ENCODE measurements at places on chromosomes 6 and 20.

- peak; percentile 10 for DNase-seq
Measured at GRCh38 chr6:43575105-43575771, 600 bp downstream of the XPO5 start.

GRCh38 chr6:45156075-45156474 lies 172.1 kb upstream of the RUNX2 start:
- DNase-seq, result no peak

DNA sequence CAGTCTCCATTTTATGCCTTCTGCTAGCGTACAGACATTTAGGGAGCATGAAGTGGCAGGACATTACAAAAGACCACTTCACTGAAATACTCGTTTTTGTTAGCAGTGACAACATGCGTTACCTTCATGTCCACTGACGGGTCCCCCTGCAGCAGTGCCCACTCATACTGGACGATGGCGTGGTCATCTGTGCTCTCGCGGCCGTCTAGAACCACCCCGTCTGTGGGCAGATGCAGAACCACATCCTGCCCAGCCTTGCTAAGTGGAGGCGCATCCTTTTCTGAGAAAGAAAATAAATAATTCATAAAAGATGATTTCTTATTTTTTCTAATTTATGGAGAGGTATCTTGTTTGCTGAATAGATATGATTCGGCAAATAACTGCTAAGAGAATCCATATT lies 11.3 kb downstream of the LRP11 start:
- DNase-seq, result no peak

DNA sequence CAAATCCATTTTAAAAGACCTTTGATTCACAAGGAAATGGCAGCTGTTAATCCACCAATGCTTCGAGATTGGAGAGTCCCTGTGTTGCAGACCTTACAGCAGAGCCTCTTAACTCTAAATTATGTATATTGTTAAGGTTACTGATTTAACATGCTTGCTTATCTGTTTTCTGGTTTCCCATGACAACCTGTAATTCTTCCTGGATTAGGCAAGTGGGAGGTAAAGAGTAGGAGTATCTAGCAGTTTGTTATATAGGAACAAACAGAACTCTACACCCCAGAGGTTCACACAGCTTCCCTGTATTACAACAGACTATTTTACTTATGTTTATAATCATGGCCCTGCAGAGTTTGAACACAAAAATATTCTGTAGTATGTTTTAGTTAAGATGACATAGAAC lies 39.5 kb downstream of the NKX2-4 start:
- peak; percentile 5 for DNase-seq

- DNase-seq, result no peak
Measured at GRCh38 chr6:104229057-104229456, 630.7 kb downstream of the HACE1 start.

DNA sequence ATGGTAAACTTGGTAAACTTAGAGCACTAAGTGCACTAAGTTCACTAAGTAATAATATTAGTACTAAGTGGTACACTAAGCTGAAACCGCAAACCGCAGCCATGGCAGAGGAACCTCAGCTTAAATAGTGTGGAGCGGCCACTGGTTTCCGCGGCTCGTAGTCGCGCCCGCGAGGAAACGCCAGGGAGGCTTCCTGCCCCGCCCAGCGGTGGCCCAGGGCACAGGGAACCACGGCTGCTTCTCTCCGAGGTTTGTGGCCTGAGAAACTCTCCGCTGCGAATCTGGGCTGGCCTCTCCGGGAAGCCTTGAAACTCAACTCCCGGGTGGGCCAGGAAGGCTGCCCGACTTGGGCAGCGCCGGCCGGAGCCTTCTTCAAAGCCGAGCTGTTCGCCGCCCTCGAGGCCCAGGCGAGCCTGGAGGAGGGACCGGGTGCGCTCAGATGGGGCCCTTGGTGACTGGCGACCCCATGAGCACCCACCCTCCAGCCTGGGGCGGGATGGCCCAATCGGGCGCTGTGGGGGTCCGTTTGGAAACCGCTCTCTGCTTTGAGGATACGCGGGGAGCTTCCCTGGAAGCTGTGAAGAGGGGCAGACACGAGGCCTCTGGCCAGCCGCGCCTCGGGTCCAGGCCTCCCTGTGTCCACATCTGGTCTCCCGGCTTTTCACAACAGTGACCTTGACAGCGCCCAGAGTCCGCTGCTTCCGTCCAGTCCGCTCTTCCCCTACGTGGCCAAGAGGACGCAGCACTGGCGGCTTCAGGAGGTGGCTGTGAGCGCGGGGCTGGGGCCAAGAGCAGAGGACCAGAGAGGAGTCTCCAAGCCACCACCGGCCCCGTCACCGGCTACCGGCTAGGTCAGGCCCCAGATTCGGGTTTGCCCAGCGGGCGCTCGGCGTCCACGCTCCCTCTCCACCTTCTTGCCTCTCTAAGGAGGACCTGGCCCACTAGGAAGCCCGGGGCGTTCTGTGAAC lies 25.4 kb upstream of the HLA-E start:
- peak; percentile 21 for DNase-seq
